ENCODE measurements at places on chromosomes 6 and 20. TPM values are rescaled to one million over a fixed set of nuclear protein-coding genes. Genes with fewer than 3 reads are reported as not detected.

DNA sequence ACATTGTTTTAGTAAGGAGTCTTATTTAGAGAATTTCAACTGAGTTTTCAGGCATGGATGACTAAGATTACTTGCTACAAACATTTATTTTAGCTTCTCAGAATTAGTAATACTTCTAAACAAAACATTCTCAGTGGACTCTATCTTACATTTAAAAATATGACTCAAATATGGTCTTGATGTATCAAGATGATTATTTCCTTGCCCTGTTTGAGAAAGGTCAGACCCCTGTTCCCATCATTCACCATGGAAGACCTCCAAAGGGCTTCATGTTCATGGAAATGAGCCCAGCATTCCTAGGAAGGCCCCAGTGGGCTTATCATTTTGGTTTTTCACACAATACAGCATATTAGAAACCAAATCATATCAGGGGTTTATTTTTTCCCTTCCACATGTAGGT lies 24.6 kb upstream of the TRPC4AP start:
- DNase-seq = no peak

GRCh38 chr20:63542696-63543095 lies 4.9 kb downstream of the SRMS start:
- no peak for DNase-seq

- no peak for DNase-seq
These were observed 86.4 kb upstream of the POU3F2 start for GRCh38 chr6:98747960-98748359.

DNA sequence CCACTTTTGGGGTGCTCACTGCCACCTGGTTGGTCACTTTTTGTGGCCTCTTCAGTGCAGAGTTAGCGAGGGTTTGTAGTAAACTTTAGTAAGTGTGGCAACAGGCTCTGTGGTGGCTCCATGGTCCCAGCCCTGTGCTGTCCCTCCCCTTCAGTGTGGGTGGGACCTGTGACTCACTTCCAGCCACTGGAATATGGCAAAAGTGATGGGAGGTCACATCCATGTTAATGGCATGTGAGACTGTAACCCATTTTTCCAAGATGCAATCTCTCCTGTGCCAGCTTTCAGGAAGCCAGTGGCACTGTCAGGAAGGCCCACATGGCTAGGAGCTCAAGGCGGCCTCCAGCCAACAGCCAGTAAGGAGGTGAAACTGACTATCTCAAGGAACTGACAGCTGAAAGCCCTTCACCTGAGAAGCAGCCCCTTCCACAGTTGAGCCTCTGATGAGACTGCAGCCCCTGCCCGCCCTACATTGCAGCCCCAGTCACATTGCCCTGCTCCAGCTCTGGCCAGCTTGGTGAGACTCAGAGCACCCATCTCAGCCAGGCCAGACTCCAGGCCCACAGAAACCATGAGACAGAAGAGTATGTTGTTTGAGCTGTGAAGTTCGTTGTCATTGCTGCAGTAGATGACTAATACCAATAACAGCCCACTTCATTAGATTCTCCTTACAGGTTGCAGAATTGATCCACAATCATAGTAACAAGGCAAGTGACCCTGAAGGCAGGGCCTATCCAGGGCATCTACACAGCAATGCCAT lies 13.1 kb upstream of the CST7 start:
- DNase-seq = no peak

DNA sequence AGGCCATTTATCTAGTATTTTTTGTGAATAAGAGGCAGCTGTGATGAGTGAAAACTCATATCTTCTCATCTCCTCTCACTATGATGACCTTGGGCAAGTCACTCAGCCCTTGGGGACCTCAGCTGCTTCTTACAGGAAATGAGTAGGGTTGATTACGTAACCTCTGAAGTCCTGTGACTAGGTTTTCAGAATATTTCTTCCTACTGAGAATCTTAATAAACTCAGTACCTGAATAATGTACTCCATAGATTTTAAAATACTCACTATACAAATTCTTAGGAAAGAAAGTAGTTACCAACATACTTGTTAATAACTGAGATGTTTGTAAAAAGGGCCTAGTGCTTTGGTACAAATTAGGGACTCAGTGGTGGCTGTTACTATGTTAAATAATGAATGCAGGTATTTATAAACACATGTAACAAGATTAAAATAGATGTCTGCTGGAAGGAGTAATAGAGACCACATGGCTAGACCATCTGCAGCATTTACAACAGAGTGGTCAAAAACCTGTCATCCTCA lies 60.9 kb downstream of the RPRD1B start:
- DNase-seq = no peak

- no peak for DNase-seq
These were observed 26.4 kb upstream of the PAQR8 start for GRCh38 chr6:52335576-52335975.

DNA sequence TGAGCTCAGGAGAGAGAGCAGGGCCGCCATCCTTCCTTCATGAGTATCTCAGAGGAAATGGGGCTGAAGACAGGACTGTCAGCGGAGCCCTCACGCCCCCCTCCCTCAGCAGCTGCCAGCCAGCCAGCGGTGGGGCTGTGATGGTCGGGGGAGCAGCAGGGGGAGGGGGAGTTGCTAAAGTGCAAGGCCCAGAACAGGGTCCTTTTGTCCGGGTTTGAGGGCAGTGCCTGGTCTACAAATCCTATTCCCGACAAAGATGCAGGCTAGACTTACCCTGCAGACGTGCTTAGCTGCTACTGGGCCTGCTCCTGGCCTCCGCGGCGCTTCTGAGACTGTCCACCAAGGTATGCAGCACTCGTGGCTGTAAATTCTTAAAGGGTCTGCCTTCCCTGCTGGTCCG lies 593.4 kb upstream of the CDH4 start:
- DNase-seq = no peak

DNA sequence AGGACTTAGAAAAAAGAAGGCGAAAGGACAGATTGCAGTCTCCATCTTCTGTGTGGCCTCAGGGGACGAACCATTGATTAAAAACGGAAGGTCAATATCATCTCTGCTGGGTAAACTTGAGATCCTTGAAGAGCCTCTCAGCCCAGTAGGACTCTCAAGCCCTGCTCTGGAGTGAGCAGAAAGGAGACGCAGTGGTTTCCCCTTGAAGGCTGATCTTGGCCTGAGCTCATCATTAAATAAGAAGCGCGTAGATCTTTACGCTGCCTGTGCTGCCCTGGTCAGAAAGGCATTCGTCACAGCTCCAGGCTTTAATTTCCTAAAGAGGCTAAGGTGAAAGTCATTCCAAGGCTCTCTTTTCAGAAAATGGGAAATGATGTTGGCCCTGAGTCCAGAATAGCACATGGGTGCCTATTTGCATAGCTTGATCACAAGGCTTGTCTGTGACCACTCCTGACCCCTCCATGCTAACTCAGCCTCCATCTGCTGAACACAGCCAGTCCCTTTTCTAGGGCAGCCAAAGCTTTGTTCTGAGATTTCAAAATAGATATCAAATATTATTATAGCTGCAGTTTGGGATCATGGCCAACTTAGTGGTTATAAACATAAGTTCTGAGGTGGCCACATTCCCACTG lies 29.3 kb upstream of the XRN2 start:
- DNase-seq = no peak

DNA sequence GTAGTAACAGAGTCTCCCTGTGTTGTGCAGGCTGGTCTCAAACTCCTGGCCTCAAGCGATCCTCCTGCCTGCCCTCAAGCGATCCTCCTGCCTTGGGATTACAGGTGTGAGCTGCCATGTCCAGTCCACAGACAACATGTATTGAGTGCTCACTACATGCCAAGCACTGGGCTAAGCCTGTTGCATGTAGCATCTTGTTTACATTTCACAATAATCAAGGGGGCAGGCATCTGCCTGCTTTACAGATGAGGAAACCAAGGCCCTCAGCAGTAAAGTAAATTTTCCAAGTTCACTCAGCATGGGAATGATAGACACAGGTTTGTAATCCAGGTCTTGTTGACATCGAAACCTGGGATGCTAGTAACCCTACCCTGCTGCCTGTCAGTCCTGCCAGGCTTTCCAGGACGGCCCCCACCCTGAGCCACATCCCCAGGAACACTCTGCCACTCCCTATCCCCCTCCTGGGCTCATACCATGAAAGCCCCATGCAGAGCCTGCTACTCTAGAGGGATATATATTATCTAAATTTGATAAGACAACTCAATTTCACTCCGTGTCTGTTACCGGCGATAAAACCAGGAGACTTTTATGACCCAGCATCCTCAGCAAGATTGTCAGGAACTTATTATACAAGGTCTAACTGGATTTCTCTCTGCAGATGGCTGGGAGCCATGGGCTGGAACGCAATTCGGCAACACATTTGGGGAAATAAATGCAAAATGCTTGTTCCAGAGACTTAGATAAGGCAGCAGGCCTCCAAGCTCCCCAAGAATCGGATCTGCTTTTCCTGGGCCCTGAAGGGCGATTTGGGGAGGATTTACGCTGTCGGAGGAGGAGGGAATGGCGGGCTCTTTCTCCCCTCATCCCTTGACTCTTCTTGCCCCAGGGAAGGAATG lies 30.4 kb downstream of the CD40 start:
- no peak for DNase-seq

GRCh38 chr20:59402681-59403080 lies 102.3 kb downstream of the EDN3 start:
- no peak for DNase-seq

- DNase-seq = no peak
These were observed 23.1 kb downstream of the OTOR start for GRCh38 chr20:16771213-16771612.

DNA sequence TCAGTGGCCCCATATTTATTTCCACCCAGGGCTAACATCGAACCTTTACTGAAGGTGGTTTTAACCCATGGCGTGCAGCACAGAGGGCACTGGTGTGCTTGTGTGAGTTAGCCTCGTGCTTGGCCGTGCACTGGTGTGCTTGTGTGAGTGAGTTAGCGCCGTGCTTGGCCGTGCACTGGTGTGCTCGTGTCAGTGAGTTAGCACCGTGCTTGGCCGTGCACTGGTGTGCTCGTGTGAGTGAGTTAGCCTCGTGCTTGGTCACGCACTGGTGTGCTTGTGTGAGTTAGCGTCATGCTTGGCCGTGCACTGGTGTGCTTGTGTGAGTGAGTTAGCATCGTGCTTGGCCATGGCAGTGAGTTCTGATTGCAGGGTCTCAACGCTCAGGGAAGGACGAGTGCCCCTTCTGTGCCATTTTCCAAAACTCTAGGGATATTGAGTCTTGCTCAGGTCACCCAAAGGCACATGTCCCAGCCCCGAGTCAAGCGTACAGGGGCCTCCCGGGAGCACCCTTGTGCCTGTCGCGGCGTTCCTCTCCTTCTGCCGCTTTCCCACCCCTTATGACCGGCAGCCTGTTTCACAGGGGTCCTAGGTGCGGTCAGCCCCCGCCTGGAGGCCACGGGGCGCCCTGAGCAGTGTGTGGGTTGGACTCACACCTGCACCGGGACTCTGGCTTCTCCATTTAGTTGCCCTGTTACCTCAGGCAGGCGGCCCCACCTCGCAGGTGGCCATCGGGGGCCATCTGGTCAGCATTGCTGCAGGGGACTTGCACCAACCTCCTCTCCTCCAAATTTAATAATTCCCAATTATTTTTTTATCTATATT lies 399.1 kb downstream of the CDH4 start:
- DNase-seq = no peak

DNA sequence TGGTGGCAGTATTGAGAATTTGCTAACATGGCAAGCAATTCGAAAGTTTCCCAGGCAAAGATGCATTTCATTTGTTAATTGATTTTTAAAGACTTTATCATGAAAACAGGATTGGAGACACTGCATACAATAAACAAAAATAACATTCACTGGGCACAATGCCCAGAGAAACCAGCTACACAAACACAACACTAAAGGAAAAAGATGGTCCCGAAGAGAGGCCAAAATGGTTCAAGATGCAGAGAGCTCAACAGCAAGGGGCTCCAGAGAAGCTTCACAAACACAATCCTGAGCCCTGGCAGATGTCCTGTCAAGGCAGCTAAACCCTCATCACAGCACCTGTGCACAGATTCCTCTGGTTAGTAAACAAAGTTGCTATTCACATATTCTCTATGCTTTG lies 79.3 kb downstream of the INSM1 start:
- no peak for DNase-seq

GRCh38 chr6:24257282-24257681 lies 100.6 kb downstream of the DCDC2 start:
- DNase-seq = no peak

DNA sequence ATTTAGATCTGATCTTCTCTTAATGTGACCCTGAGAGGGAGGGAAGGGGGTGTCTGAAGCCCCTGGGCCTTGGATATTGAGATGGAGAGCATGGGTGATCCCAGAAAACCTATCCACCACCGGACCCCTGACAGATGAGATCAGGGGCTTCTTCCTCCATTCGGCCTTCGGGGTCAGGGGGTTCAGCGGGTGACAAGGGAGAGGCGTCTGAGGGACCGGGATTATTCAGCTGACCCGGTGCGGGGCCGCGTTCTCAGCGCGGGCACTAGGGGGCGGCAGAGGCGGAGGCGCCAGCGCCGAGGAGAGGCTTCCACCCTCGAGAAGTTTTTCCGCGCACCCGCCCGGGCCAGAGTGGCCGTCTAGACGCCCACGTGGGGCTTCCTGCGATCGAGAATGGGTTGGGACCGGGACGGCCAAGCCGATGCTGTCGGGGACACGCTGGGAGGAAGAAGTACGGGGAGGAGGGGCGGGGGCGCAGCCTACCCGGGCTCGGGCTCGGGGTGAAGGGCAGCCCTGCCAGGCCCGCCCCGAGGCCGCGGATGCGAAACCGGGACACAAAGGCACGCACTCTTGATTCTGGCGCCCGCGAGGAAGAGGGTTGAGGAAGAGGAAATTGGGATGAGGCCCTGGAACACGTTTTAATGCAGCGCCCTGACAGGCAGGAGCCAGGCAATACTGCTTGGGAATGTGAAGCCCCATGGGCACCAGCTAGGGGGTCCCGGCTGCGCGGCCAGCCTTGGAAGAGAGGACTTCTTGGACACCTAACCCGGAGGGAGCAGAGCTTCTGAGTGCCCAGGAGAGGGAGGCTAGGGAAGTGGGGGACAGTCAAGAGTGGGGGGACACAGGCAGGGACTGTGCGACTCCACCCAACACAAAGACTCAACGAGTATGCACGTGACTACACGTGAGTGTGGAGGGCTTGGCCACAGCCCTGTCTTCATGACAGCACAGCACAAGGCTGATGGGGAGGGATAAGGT lies 30.6 kb downstream of the COL11A2 start:
- peak; percentile 41 for DNase-seq

- peak; percentile 29 for DNase-seq
These were observed 259.1 kb upstream of the FERMT1 start for GRCh38 chr20:6381887-6382286.

- DNase-seq = no peak
These were observed 35.5 kb downstream of the PYGB start for GRCh38 chr20:25283221-25283951.

DNA sequence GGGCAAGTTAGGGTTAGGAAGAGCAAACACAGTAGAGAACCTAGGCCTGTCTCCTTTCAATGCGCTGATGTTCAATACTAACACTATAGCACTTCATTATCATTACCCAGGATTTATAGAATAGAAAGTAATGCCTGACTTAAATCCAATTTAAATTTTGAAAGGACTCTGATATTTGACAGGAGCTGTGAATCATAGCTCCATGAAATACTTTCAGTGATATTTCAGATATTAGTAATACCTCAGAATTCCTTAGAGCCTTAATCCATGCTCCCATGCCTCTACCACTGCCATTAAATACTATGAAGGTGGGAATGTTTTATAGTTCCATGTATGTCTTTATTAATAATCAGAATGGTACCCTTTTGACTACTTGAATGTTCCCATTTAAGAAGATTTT lies 530.2 kb downstream of the BCKDHB start:
- peak; percentile 23 for DNase-seq

TTLL9 gene
- not detected for total RNA-seq

LY6G5C gene
- total RNA-seq = 1.1 TPM

NRSN1 gene
- total RNA-seq = not detected

WFDC5 gene
- total RNA-seq = 0.51 TPM

AAR2 gene
- total RNA-seq = 20.1 TPM

SNRPB gene
- total RNA-seq = 357 TPM

UCKL1 gene
- total RNA-seq = 24.9 TPM

C20orf141 gene
- not detected for total RNA-seq

CTCFL gene
- not detected for total RNA-seq

Measured in foreskin keratinocyte (primary cell).